ENCODE measurements at places on chromosomes 13 and 19. TPM values are rescaled to one million over a fixed set of nuclear protein-coding genes. Genes with fewer than 3 reads are reported as not detected.

Gene WASF3
- 12.6 TPM for total RNA-seq

Gene SBK2
- total RNA-seq, result 6.5 TPM

Gene LRP3
- 20.8 TPM for total RNA-seq

Gene KLF1
- total RNA-seq, result not detected

Gene FPR3
- total RNA-seq, result 3.6 TPM

Gene LYPD5
- 1.3 TPM for total RNA-seq

DNA sequence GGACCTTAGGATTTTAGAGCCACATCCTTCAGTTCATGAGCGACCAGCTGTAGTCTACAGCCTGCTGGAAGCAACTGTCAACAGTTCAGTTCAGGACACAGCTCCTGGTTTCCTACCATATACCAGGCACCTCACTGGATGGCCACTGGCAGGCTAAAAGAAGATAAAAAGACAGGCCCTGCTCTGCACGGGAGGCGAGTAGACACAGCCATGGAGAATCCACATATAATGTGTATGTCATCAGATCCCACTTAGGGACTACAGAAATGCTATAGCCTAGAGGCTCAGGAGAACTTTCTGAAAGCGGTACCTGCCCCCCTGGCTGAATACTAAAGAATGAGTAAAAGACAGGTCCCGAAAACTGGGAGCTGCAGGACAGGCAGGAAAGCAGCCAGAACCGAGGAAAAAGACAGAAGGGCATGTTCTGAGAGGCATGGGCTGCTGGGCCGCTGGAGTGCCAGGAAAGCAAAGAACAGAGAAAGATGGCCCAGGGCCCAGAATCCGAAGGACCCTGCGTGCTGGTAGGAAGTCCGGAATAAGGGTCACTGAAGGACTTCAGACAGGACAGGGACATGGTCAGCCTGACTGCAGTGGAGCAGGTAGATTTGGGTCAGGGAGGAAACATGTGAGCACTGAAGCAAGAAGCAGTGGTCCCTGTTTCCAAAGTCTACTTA lies 23.5 kb downstream of the DZIP1 start:
- DNase-seq, result peak; percentile 20
- no peak overlapping the region for H3K4me3 ChIP-seq
- H3K4me1 ChIP-seq, result peaks cover 9% of the 10 kb centered on the region
- H3K27ac ChIP-seq, result peak overlapping the region; percentile 66
- no peaks in the 10 kb centered on the region for H3K27me3 ChIP-seq
- H3K36me3 ChIP-seq, result no peaks in the 10 kb centered on the region

DNA sequence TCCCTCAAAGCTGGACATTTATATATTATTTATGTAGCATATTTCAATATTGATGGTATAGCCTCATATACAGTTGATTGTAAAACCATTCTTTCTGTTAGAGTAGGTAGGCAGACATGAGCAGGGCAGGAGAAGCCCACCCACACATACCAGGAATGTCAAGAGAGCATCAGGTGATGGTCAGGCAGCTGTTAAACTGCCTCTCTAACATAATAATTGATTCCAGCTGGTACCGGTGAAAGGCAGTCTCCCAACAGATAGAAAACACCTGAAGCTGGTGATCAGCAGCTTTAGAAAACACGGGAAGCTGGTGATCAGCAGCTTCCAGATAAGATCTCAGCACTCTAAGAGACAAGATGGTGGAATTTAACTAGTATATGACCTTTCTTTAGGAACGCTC lies 132.9 kb downstream of the SLITRK6 start:
- no peak for DNase-seq
- H3K27ac ChIP-seq, result no peak overlapping the region
- no peaks in the 10 kb centered on the region for H3K27me3 ChIP-seq
- no peaks in the 10 kb centered on the region for H3K4me1 ChIP-seq

DNA sequence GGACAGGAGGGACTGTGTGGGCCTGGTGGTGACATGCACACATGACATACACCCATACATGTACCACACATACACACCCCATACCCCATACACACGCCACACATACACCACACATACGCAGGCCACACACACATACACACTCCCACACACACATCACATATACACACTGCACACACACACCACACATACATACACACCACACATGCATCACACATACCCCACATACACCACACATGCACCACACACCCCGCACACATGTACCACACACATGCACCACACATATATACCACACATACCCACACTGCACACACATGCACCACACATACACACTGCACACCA lies 76.5 kb upstream of the KCTD15 start:
- no peaks in the 10 kb centered on the region for H3K36me3 ChIP-seq
- no peak overlapping the region for H3K27ac ChIP-seq
- peaks cover 42% of the 10 kb centered on the region for H3K27me3 ChIP-seq
- H3K4me1 ChIP-seq, result no peaks in the 10 kb centered on the region

- peaks cover 34% of the 10 kb centered on the region for H3K4me1 ChIP-seq
- H3K36me3 ChIP-seq, result no peaks in the 10 kb centered on the region
- H3K27me3 ChIP-seq, result peaks cover 78% of the 10 kb centered on the region
Measured at GRCh38 chr19:49061445-49061844, 3.2 kb downstream of the NTF4 start.

DNA sequence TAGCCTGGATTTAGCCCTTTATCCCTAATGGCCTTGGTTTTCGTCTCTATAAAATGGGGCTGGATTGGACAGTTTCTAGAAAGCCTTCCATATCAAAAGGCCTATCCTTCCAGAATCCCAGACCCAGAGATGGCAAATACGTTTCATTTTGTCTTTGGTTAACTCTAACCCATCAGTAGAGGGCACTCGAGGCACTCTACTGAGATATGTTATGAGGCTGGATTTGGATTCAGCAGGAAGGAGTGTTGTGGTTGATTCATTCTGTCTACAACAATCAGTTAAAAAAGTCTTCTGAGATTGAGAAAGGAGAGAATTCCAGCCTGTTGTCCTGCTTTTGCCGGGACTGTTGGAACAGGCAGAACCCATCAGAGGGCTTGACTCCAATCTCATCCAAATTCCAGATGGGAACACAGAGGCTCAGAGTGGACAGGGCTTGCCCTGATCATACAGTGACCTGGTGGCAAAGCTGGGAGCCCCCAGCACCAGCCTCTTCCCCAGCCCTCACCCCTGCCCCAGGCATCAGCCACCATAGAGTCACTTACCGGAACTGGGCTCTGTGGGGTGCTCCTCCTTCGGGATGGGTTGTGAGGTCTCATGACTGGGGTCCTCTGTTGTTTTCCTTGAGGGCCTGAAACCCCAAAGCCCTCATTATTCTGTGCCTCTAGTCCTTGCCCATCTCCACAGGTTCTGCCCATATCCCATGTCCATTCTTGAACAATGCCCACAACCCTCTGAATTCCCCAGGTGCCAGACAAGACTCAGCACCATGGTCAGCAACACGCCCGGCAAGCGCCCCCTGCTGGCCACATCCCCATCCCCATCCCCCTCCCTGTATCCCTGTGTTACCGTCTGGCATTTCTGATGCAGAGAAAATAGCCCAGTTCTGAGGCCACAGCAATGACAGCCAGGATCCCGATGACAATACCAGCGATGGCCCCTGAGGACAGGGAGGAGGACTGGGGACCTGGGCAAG lies 12.3 kb upstream of the ZNF180 start:
- H3K4me3 ChIP-seq, result no peak overlapping the region
- H3K36me3 ChIP-seq, result no peaks in the 10 kb centered on the region
- no peaks in the 10 kb centered on the region for H3K4me1 ChIP-seq
- no peak for DNase-seq
- H3K27me3 ChIP-seq, result peaks cover 82% of the 10 kb centered on the region

- H3K4me3 ChIP-seq, result no peak overlapping the region
- H3K27me3 ChIP-seq, result no peaks in the 10 kb centered on the region
- H3K27ac ChIP-seq, result no peak overlapping the region
- H3K36me3 ChIP-seq, result no peaks in the 10 kb centered on the region
- no peak for DNase-seq
Measured at GRCh38 chr13:105763851-105764250, 771.6 kb downstream of the EFNB2 start.

GRCh38 chr13:70275841-70276240 lies 167.6 kb upstream of the KLHL1 start:
- H3K36me3 ChIP-seq, result no peaks in the 10 kb centered on the region
- no peak overlapping the region for H3K4me3 ChIP-seq
- H3K27me3 ChIP-seq, result no peaks in the 10 kb centered on the region
- H3K4me1 ChIP-seq, result no peaks in the 10 kb centered on the region
- no peak for DNase-seq

- no peak overlapping the region for H3K27ac ChIP-seq
- no peak for DNase-seq
- peaks cover 68% of the 10 kb centered on the region for H3K4me1 ChIP-seq
Measured at GRCh38 chr13:110356362-110356761, 49.3 kb downstream of the COL4A2 start.

DNA sequence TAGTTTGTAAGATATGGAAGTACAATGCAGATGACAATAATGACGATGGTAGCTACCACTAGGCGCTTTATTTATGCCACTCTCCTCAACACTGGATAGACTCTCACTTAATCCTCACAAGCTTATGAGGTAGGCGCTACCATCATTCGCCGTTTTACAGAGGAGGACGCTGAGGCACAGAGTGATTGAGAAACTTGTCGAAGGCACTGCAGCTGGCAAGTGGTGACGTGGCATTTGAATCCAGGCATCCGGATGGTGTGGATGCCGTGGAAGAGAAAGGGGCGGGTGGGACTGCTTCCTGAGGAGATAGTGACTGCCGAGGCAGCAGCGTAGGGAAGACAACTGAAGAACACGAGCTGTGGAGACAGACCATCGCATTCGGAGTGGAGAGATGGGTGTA lies 1.3 kb upstream of the RPS9 start:
- H3K4me1 ChIP-seq, result peaks cover 46% of the 10 kb centered on the region
- no peak overlapping the region for H3K4me3 ChIP-seq
- peaks cover 40% of the 10 kb centered on the region for H3K36me3 ChIP-seq
- H3K27me3 ChIP-seq, result no peaks in the 10 kb centered on the region
- H3K27ac ChIP-seq, result no peak overlapping the region

DNA sequence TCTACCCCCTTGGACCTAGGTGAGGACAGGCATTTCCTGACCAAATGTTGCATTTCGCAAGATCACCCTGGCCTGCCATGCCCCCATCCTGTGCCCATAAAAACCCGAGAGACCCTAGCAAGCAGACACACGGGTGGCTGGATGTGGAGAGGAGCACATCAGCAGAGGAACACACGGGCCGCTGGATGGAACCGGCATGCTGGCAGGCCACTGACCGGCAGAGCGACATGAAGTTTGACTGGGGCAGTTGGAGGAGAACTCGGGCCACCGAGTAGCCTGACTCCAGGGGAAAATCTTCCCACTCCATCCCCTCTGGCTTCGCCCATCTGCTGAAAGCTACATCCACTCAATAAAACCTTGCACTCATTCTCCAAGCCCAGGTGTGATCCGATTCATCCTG lies 329.3 kb downstream of the FGF9 start:
- no peaks in the 10 kb centered on the region for H3K4me1 ChIP-seq
- no peak overlapping the region for H3K27ac ChIP-seq
- peaks cover 24% of the 10 kb centered on the region for H3K27me3 ChIP-seq
- H3K4me3 ChIP-seq, result no peak overlapping the region

DNA sequence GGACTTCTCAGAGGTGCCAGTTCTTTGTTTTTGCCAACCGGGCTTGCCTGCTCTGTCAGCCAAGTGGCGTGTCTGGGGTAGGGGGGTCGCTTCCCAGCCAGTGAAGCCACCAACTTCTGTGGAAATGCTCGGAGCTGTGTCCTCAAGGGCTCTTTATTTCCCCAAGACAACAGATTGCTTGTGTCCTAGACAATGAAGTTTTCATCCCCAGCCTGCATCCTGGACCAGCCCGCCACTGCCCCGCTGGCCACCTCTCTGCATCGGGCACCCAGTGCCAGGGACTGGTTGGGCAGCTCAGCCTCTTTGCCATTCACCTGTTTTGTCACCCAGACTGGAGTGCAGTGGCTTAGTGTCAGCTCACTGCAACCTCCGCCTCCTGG lies 3.7 kb downstream of the RAB11B start:
- peak overlapping the region; percentile 100 for H3K27ac ChIP-seq
- no peaks in the 10 kb centered on the region for H3K27me3 ChIP-seq
- DNase-seq, result no peak
- H3K4me3 ChIP-seq, result no peak overlapping the region
- peaks cover 92% of the 10 kb centered on the region for H3K4me1 ChIP-seq
